ENCODE measurements at places on chromosomes 12 and 14. TPM values are rescaled to one million over a fixed set of nuclear protein-coding genes. Genes with fewer than 3 reads are reported as not detected.

Gene IL31
- total RNA-seq = 2.5 TPM

Gene PMEL
- total RNA-seq = not detected

Gene NRXN3
- not detected for total RNA-seq

Gene WDHD1
- 63.0 TPM for total RNA-seq

Gene CLEC4D
- not detected for total RNA-seq

Gene PEX5
- total RNA-seq = 36.7 TPM

Gene GPR162
- 0.21 TPM for total RNA-seq
